ENCODE measurements at places on chromosomes 2 and 18.

DNA sequence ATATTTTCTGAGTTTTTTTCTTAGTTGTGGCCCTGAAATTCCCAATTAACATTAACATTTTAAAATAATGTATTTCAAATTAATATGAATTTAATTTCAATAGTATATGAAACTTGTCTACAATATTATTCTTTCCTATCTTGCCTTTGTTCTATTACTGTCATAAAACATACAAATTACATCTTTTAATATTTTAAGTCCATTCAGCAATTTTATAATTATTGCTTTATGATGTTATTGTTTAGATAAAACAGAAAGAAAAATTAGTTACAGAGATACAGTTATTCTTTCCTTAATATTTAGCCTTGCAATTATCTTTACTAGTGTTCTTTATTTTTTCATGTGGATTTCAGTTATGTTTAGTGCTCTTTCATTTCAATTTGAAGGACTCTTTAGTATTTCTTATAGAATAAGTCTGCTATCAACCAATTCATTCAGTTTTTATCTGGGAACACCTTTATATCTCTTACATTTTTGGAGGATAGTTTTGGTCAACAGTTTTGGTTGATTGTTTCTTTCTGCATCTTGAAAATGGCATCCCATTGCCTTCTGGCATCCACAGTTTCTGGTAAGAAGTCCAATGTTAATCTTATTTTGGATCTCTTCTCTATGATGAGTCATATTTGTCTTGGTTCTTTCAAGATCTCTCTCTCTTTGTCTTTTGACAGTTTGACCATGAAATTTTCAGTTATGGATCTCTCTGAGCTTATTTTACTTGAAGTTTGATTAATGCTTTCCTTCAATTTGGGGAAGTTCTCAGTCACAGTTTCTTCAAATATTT lies 76.9 kb upstream of the CHST9 start:
- no peak for DNase-seq

DNA sequence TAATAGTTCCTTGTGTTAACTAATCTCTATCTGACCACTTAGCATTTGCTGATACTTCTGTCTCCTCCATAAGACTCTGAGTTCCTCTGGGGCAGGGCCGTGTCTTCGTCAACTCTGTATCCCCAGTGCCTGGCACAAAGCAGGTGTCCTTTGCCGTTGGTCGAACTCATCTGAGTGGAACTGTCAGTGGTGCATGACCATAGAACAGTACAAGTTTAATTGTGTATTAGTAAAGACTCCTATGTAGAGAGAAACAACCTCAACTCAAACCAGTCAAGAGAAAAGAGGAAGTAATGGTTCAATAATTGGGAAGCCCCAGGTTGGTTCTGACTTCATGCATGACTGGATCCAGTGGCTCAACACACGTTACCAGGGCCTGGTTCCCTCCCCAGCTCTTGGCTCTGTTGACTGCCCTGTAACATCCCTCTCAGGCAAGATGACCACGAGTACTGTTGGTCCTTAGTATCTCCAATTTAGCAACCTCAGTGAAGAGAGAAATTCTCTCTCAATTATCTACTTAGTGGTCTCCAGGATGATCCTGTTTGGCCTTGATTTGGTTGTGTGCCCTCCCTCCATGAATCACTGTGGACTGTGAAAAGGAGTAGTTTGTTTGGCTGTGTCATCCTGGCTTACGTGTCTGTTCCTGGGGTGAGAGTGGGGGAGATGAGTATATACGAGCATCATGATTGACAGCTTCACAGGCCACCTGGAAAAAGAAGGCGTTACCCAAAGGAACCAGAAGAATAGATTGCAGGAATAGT lies 58.5 kb upstream of the MSH6 start:
- peak; percentile 54 for DNase-seq

DNA sequence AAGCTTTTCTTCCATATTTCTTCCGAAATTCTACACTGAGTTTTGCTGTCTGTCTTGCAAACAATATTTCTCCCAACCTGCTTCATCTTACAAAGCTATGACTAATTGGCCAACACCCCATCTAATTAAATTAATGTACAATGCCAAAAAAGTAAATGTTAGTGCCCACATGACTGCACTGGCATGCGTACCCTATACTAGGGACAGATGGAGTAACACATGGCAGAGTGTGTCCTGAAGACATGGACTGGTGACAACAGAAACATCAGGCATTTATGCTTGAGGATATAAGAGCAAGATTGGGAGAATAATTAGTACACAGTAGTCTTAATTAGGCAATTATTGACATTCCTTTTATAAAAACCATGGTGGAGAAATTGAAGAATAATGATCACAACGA lies 66.8 kb downstream of the MREG start:
- DNase-seq, result no peak

- DNase-seq, result peak; percentile 83
These were observed 456.9 kb upstream of the TNP1 start for GRCh38 chr2:217316743-217317142.

DNA sequence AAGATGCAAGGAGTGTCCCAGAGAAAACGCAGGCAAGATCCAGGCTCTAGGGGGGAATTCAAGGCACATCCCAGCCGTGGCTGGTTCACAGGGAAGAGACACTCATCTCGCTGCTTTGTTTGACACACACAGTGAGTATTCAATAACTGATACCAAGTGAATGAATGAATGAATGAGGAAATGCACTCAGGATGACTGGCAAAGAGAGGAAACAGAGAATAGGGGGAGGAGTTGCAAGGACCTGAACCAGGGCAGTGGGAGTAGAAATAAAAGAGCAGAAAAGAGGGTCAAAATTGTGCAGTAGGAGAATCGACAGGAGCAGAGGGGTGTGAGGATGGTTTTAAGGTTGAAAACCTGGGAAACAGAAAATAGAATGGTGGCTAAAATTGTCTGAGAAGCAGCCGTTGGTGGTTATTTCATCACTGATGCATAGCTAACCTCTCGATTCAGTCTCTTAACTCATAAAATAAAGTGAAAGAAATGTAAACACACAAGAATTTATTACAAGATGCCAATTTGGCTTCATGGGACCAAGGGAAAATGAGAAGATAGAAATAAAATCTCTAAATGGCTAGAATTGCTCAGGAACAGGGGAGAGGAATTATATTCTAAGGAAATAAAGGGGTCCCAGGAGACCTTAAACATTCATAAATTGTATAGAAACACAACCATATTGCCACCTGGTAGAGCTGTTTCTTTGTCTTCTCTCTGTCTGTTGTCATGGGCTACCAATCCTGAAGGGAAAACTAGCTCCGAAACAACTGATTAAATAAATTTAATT lies 63.9 kb upstream of the PHLPP1 start:
- DNase-seq, result no peak

DNA sequence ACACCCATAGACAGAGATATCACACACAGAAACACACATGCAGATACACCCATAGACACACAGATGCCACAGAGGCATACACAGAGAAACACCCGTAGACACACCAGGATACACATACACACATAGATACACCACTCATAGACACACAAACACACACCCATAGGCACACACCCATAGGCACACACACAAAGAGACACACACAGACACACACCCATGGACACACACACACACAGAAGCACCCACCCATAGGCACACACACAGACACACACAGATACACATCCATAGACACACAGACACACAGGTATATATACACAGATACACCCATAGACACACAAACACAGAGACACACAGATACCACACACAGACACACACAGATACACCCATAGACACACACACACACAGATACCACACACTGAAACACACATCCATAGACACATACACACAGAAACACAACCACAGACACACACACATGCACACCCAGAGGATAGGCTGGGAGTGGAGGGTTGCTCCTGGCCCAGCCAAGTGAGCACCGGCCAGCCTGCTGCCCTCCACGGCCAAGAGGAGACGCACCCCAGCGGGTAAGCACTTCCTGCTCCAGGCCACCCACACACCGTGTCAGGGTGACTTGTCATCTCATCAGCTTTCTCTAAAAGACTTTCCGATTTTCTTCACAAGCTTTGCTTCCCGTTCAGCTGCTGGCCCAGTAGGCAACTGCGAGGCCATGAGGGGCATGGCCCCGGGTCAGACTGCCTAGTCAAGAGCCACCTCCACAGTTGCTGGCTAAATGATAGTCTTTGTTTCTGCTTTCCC lies 14.1 kb upstream of the CNNM3 start:
- peak; percentile 76 for DNase-seq

- DNase-seq, result no peak
These were observed 601.7 kb downstream of the ARHGAP15 start for GRCh38 chr2:143730953-143731260.

- DNase-seq, result no peak
These were observed 95.2 kb downstream of the LBH start for GRCh38 chr2:30326497-30326896.

- no peak for DNase-seq
These were observed 29.3 kb downstream of the AQP12A start for GRCh38 chr2:240720686-240721595.

DNA sequence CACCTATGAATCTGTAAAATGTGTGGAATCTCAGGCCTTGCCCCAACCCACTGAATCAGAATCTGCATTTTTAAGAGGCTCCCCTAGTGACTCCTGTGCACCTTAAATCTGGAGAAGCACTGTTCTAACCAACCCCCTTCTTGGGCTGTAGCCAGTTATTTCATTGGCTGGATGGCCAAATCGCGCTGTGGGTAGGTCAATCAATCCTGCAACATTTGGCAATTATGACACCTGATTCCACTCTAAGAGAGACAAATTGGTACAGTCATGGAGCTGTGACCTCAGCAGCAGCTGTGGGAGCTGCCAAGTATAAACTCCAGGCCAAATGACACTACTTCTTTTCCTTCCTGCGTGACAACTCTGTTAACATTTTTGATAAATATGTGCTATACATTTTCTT lies 208.7 kb downstream of the CLIP4 start:
- DNase-seq, result no peak

- DNase-seq, result no peak
These were observed 32.1 kb upstream of the SH3BP4 start for GRCh38 chr2:234919711-234920110.

- no peak for DNase-seq
These were observed 16.9 kb upstream of the ALMS1 start for GRCh38 chr2:73368781-73369180.

DNA sequence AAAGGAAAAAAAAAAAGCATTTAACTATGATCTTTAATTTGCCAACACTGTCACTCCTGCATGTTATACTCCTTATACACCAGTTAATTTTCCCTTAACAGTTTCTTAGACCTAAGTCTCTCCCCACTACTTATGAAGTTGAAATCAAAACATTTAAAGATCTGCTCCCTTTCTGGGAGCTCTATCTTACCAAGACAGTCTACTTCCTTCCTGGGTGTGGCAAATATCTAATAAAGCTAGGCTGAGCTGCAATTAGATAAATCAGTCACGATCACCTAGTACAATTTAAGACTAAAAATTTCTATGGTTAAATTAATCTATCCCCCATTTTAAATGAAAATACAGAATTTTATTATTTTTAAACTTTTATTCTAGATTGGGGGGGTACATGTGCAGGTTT lies 33.4 kb downstream of the PUM2 start:
- DNase-seq, result no peak

DNA sequence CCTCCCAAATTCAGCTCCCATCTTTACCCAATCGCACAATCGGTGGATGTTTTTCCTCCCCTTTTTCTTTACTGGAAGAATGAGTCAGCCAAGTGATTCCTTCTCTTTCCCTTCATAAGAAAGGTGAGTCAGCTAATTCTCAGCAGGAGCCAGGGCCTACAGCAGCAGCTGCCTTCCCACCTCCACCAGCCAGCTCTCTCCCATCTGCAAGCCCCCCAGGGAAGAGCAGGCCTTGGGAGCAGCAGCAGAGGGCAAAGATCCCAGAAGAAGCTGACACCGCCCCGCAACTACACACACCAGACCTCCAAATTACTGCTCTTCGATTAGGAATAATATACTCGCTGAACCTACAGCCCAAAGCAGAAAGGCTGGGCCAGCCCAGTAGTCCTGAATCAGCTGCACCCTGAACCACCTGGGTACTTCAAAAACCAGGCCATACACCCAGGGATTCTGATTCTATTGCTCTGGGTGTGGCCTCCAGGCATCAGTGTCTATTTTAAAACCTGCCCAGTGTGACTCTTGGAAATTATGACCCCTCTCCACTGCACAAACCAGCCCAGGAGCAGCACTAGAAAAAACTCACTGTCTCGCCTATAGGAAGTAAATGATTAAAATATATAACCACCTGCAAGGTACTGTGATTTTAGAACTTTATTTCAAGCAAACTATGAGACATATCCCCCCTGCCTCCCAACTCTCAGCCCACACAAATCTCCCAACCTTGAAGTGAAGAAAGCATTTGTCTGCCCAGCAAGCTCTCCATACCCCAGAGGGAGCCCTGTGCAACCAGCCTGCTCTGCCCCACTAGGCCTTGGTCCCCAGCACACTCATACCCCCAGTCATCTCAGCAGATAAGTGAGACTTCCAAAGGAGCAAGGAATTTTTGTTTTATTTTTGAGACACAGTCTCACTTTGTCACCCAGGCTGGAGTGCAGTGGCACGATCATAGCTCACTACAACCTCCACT lies 7.3 kb downstream of the SFXN5 start:
- no peak for DNase-seq

DNA sequence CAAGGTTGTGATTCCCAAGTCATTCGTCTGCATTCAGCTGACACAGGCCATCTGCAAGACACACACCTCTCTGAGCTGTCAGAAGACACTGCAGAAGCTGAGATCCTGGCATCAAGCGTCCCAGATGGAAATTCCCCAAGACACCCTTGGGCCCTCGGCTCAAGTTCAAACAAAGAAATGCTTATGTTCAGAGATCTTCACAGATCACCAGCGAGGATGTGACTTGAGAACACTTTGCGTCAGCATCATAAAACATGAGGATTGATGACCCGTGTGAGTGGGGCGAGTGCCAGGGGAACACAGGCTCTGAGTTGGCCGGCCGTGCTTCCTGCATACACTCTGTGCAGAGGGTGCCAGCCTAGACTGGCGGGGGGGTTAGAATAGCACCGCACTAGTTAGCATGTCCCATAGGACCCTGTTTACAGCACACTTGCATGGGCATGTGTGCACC lies 36.8 kb downstream of the KCNIP3 start:
- DNase-seq, result no peak

DNA sequence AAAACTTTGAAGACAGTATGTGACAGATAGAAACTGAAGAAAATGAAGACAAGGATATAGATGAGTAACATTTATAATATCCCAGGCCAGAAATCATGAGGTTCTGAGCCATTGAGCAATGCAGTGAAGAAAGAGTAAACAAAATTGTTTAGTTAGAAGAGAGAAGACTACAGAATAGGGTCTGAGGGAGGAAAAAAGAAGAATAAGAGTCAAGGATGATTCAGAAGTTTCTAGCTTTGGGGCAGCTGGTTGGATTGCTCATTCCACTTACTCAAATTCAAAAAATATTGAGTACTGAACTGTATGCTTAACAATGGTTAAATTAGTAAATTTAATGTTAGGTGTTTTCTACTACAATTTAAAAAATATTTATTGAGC lies 155.0 kb upstream of the OTX1 start:
- peak; percentile 10 for DNase-seq
